ENCODE measurements at places on chromosomes 11 and 22.

- no peak for DNase-seq
These were observed 14.9 kb upstream of the TSKU start for GRCh38 chr11:76768088-76768908.

- peak; percentile 17 for DNase-seq
These were observed 37.1 kb upstream of the OLFML1 start for GRCh38 chr11:7448201-7448600.

DNA sequence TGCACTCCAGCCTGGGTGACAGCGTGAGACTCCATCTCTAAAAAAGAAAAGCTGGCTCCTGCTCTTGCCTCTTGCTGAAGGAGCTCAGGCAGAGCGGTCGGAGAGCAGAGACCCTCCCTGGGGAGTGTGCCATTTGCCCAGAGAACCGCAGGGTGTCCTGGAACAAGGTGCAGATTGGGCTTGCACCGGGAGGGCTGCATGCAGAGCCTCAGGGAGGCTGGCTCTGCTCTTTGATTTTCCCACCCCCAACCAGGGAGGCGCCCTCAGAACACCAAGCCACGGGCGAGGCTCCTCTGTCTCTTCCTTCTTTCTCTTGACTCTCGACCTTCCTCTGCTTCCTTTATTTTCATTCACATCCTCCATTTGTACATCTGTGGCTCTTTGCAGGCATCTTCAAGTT, 889.1 kb downstream of the OPCML start:
- no peak for DNase-seq

DNA sequence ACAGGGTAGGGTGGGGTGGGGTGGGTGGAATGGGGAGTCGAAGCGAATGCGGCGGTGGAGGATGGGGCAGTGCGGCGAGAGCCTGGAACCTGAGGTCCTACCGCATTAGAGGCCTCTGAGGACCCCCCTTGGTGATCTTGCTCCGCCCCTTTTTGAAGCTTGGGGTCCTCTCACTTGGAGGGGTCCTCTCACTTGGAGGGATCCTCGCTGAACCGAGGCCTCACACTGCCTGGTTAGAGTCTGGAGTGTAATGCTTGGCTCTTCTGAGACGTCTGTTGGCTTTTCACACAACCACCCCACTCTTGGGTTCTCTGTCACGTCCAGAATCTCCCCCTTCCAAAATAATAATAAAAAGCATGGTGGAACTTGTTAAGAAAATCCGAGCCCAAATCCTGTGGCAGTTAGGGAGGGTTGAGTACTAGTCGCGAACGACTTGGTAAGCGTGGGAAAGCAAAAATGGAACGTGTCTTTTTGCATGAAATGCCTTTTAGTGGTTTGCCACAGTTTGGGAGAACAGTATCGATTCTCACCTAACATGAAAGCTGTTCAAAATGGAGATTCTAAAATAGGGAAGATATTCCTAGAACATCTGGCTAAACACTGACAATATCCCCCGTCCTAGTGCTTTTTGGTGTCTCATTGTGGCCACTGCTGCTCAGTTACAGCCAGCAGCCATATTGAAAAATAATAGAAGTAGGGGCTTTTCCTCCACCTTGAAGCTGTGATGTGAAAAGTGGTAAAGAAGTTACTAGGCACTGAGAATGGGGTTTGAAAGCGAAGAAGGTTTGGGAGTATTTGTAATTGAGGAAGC, 822 bp downstream of the RBX1 start:
- DNase-seq, result peak; percentile 13

DNA sequence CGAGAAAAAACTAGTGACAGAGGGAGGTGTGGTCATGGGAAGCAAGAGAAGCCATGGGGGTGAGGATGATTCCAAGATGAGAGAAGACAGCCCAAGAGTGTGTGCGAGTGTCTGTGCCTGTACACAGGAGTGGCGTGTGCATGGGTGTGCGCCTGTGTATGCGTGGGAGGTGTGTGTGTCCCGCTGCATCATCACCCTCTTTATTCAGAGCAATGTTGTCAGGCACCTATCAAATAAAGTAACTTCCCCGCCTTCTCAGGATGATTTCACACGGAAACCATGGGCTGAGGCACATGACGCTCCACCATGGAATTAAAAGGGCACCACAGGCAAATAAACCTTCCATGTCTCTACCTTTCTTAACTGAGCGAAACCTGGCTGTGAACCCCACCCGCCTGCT, 24.6 kb downstream of the MS4A10 start:
- DNase-seq, result no peak

DNA sequence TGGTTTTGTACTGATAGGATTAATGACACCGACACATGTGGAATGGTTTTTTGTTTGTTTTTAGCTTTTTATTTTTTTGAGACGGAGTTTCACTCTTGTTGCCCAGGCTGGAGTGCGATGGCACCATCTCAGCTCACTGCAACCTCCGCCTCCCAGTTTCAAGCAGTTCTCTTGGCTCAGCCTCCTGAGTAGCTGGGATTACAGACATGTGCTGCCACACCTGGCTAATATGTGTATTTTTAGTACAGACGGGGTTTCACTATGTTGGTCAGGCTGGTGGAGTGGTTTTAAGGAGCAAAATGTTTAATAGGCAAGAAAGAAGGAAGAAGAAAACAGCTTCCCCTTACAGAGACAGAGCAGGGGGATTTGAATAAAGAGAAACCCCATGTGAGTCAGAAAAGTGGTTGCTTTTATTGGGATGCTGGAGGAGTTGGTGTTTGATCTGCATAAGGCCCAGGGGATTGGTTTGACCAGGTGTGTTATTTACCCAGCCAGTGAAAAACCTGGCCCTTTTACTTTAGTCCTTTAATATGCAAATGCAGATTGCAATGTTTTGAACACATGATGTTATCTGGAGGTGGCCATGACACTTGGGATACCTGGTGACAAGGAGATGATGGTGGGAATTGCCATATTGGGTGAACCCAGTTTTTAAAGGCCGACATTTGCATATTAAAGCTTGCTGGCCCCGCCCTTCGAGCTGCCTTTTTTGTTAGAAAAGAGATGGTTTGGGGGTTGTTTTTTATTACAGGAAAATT, 24.3 kb downstream of the SUSD2 start:
- DNase-seq, result no peak

DNA sequence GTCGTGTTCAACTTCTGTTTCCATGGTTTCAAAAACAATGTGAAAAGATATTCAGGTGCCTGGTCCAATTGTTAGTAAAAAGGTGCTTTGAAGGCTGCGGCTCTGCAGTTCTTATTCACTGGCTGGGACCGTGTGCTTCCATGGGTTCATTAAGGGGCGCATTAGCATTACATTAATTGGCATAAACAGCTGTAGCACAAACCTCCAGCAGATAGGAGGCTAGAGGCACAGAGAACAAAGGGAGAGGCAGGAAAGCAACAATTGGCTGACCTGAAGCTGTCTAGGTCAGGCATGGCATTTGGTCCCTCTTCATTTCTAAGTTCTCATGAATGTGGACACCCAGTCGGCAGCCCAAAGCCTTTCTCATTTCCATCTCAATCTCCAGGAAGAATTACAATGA, 16.6 kb downstream of the PAK1 start:
- no peak for DNase-seq

DNA sequence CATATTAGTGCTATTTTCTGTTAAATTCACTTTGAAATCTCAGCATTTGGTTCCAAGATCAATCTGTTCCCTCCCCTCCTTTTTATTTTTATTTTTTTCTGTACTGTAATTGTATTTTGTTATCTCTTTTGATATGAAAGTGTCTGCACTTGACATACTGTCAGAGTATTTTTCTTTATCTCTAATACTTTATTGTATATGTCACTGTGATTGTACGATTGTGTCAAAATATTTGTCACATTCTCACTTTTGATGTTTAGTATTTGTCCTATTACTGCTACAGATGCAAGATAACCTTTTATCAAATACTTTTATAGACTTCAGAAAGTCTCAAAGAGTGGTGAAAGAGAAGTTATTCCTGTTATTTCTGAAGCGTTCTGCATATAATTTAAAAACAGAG, 323.5 kb downstream of the JRKL start:
- DNase-seq, result no peak

Data from SK-MEL-5 (cell line).